CD4-positive, alpha-beta T cell treated with Interleukin-1 beta for 1 hour (primary cell): ENCODE measurements at places on chromosomes 16 and 17.
A peak's percentile ranks its signal among the peaks of the same experiment; 100 is the strongest.

GRCh38 chr17:7136266-7136877 lies 21.8 kb upstream of the ASGR2 start:
- peak; percentile 79 for DNase-seq

DNA sequence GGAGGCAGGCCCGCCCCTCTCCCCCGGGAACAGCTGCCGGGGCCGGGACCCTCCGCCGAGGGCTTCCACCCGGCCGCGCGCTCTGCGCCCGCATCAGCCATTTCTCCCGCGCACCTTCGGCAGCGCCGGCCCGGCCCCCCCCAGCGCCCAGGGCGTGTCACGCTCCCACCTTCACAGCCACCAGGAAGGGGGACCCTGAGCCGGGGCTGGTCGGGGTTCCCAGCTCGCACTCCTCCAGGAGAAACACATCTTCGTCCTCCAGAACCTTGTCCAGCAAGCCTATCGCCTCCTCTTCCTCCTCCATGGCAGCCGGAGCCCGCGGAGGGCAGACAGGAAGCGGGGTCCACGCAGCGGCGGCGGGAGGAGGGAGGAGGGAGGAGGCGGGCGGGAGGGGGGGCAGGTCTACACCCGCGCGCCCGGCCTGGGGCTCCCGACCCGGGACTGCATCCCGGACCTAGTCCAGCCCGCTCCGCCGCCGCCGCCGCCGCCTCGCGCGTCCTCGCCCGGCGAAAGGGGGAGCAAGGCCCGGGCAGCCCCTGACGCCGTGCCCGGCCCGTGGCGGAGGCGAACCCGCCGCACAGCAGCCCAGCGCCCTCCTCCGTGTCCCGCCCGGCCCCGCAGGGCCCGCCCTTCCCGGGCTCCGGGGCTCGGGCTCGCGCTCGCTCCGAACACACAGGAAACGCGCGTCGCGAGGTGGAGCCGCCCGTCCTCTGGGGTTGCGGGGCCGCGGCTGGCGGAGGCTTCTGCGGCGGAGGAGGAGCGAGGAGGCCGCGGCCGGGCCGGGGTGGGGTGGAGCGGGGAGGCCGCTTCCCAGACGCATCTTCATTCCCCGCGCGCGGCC lies 70.8 kb downstream of the ABR start:
- DNase-seq: peak; percentile 73

DNA sequence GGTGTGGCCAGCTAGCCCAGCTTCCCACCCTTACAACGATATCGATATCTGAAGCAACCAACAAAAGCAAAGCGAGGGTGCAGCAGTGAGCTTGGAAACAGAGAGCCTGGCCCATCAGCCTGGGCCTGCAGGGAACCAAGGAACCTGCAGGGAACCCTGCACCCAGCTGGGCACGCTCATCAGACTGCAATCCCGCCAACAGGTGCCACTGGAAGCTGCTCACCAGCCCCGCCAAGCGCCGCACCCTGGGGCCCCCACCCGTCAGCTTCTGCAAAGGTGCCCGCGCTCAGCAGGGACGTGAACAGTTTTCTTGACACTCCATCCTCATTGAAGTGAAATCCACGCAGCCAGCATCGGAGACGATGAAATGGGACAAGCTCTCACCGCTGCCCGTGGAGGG lies 250.7 kb downstream of the RBFOX3 start:
- no peak for DNase-seq

GRCh38 chr16:85557971-85558657 lies 55.0 kb upstream of the GSE1 start:
- peak; percentile 36 for DNase-seq

GRCh38 chr17:82244413-82245133 lies 15.7 kb downstream of the SLC16A3 start:
- no peak for DNase-seq

GRCh38 chr17:72535346-72535745 lies 414.5 kb downstream of the SOX9 start:
- DNase-seq: no peak
